ENCODE measurements at places on chromosomes 12 and 14.
A peak's percentile ranks its signal among the peaks of the same experiment; 100 is the strongest.

DNA sequence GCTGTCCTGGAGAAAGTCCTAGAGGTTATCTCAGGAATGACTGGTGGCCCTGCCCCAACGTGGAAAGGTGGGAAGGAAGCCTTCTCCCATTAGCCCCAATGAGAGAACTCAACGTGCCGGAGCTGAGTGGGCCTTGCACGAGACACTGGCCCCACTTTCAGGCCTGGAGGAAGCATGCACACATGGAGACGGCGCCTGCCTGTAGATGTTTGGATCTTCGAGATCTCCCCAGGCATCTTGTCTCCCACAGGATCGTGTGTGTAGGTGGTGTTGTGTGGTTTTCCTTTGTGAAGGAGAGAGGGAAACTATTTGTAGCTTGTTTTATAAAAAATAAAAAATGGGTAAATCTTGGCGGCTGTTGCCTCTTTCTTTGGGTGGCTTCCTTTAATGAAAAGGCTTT lies 152.8 kb downstream of the SMOC1 start:
- H3K36me3 ChIP-seq, result no peaks in the 10 kb centered on the region
- H3K4me1 ChIP-seq, result no peaks in the 10 kb centered on the region
- no peak overlapping the region for H3K27ac ChIP-seq
- no peaks in the 10 kb centered on the region for H3K27me3 ChIP-seq
- no peak overlapping the region for H3K4me3 ChIP-seq

DNA sequence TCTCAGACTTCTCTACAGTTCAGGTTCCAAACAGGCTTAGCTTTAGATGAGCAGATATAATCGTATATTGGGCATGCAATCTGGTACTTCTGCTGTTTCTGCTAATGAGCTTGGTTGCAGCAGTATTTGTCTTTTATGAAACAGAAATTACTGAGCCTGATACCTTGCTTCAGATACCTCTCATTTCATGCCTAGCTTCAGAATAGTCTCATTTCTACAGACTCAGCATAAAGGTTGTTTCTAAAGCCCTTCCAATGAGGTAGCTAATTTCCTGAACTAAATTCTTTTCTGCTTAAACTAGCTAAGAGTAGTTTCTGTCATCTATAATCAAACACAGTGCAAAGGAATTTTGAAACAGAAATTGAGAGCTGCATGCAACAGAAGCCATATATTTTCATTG lies 275.0 kb upstream of the KITLG start:
- no peaks in the 10 kb centered on the region for H3K36me3 ChIP-seq
- no peak overlapping the region for H3K27ac ChIP-seq
- no peaks in the 10 kb centered on the region for H3K27me3 ChIP-seq
- H3K4me1 ChIP-seq, result no peaks in the 10 kb centered on the region
- no peak overlapping the region for H3K4me3 ChIP-seq
- no peak for DNase-seq

DNA sequence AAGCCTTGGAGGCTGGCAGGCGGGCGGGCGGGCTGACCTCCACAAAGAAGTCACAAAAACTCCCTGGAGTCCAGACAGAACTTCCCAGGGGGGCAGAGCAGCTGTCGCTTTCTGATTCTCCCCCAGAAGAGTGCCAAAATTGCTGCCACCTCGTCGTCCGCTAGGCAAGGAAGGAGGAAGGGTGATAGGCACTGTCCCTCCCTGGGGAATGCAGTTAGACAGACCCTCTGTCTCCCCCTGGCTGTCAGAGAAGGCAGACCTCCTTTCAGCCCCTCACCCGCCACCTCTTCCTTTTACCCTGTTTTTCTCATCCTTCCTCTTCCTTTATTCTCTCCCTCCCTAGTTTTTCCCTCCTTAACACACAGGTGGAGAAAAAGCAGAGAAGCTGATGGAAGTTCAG lies 18.7 kb downstream of the GRIN2B start:
- H3K4me1 ChIP-seq, result no peaks in the 10 kb centered on the region
- H3K27ac ChIP-seq, result no peak overlapping the region
- H3K27me3 ChIP-seq, result no peaks in the 10 kb centered on the region
- no peak for DNase-seq

DNA sequence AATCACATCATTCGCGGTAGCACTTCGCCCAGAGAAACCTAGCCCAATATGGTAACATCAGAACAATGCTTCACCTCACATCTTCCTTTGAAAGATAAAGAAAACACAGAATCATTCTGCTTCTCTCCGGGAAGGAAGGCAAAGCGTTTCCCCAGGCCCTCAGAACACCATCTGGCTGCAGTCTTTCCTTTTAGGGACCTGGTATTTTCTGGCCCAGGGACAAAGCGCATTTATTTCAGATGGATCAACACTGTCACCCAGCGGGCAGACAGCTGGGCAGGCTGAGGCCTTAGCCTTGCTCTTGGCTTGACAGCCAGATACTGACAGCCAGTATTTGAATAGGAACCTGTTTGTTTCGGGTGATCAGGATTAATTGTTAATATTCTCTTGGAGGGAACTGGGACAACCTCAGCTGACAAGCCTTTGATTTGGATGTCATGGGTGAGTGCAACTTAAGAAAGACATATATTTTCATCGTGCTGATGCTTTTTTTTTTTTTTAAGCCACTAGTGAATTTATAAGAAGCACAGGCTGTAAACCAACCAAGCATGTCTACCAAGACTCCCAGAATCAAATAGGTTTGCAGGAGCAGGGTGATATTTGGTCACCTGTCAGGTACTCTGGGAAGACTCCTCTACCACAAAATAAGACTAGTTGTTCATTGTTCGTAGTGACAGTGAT lies 118.9 kb downstream of the VEZT start:
- DNase-seq, result no peak
- no peaks in the 10 kb centered on the region for H3K36me3 ChIP-seq
- H3K4me1 ChIP-seq, result peaks cover 12% of the 10 kb centered on the region
- H3K4me3 ChIP-seq, result no peak overlapping the region
- H3K27ac ChIP-seq, result peak overlapping the region; percentile 35

DNA sequence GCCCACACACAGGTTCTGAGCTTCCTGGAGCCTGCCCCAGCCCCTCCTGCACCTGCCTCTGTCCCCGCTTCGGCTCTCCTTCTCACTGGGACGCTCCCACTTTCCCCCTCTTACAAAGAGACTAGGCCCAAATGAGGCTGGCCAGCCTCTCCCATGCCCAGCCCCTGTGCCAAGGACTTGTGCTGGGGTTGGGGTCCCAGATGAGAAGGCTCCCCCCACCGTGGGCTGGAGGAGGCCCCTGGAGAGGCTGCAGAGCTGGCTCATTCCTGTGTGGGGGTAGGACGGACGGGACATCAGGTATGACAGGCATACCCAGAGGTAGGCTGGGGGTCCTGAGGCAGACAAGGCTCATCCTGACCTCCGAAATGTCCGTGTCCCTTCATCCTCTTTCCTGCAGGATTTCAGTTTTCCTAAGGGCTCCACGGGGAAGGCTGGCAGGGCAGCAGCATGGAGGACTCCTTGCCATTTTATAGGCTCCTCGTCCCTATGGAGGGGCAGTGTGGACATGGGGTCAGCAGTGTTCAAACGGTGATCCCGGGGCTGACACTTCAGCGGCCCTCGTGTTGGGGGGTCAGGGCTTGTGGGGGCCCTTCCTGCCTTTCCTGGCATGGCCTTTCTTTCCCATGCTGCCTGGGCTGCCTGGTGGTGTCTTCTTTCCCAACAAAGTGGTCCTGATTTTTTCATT lies 49.1 kb upstream of the MEG3 start:
- no peaks in the 10 kb centered on the region for H3K27me3 ChIP-seq
- no peaks in the 10 kb centered on the region for H3K36me3 ChIP-seq
- H3K4me3 ChIP-seq, result no peak overlapping the region
- H3K27ac ChIP-seq, result no peak overlapping the region
- H3K4me1 ChIP-seq, result no peaks in the 10 kb centered on the region

- no peak overlapping the region for H3K4me3 ChIP-seq
- no peak overlapping the region for H3K27ac ChIP-seq
- no peaks in the 10 kb centered on the region for H3K27me3 ChIP-seq
- H3K4me1 ChIP-seq, result peaks cover 4% of the 10 kb centered on the region
- no peak for DNase-seq
Measured at GRCh38 chr12:116861320-116861719, 19.9 kb downstream of the HRK start.

DNA sequence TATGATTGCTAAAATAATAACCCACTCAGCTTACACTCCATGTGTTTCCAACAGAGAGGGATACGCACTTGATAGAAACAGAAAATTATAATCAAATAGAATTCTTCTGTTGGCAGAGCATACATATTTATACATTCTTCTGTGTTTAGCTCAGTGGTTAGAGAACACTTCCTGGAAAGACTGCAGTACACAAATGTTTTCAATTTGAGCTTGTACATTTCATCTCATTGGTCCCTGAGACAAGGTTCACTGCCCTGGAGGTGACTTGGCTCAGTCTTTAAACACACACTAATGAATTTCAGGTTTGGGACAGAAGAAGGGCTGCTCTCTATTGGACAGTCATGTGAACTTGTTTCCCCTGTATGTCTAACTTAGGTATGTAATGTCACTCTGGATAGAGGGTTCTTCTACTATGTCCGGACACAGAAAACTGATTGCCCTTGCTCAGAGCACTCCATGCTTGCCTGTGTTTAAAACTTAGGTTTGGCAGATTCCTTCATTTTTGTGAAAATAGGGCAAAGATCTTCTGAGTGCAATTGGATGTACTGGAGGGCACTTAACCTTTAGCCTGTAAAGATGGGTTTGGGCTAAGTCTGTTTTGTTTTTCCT lies 22.9 kb downstream of the PROX2 start:
- peaks cover 19% of the 10 kb centered on the region for H3K4me1 ChIP-seq
- DNase-seq, result no peak
- H3K27me3 ChIP-seq, result no peaks in the 10 kb centered on the region
- no peak overlapping the region for H3K27ac ChIP-seq
- H3K36me3 ChIP-seq, result no peaks in the 10 kb centered on the region

DNA sequence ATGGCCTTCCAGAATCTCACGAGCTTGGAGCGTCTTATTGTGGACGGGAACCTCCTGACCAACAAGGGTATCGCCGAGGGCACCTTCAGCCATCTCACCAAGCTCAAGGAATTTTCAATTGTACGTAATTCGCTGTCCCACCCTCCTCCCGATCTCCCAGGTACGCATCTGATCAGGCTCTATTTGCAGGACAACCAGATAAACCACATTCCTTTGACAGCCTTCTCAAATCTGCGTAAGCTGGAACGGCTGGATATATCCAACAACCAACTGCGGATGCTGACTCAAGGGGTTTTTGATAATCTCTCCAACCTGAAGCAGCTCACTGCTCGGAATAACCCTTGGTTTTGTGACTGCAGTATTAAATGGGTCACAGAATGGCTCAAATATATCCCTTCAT lies 92.2 kb downstream of the FLRT2 start:
- H3K36me3 ChIP-seq, result no peaks in the 10 kb centered on the region
- H3K27me3 ChIP-seq, result no peaks in the 10 kb centered on the region

- peaks cover 12% of the 10 kb centered on the region for H3K4me1 ChIP-seq
- H3K27ac ChIP-seq, result no peak overlapping the region
- H3K27me3 ChIP-seq, result no peaks in the 10 kb centered on the region
- H3K4me3 ChIP-seq, result no peak overlapping the region
Measured at GRCh38 chr12:119372540-119372939, 38.0 kb downstream of the CCDC60 start.

DNA sequence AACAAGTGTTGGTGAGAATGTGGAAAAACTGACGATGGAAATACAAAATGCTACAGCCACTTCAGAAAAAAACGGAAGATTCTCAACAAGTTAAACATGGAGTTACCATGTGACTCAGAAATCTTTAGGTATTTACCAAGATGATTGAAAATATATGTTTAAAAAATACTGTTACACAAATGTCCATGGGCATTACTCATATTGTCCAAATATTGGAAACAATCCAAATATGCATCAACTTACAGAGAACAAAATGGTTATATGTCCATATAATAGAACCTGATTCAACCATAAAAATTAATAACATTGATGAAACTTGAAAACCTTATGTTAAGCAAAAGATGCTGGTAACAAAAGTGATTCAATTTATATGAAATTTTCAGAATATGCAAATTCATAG lies 1057.7 kb upstream of the TMEM132C start:
- H3K4me1 ChIP-seq, result no peaks in the 10 kb centered on the region
- no peak for DNase-seq
- H3K27ac ChIP-seq, result no peak overlapping the region
- H3K36me3 ChIP-seq, result no peaks in the 10 kb centered on the region

GRCh38 chr12:97005174-97005573 lies 98.1 kb downstream of the NEDD1 start:
- DNase-seq, result no peak
- no peak overlapping the region for H3K27ac ChIP-seq
- no peaks in the 10 kb centered on the region for H3K36me3 ChIP-seq
- H3K27me3 ChIP-seq, result no peaks in the 10 kb centered on the region

- H3K4me3 ChIP-seq, result no peak overlapping the region
- no peaks in the 10 kb centered on the region for H3K36me3 ChIP-seq
- no peak for DNase-seq
- no peak overlapping the region for H3K27ac ChIP-seq
- no peaks in the 10 kb centered on the region for H3K27me3 ChIP-seq
Measured at GRCh38 chr14:41548666-41549065, 58.0 kb upstream of the LRFN5 start.

DNA sequence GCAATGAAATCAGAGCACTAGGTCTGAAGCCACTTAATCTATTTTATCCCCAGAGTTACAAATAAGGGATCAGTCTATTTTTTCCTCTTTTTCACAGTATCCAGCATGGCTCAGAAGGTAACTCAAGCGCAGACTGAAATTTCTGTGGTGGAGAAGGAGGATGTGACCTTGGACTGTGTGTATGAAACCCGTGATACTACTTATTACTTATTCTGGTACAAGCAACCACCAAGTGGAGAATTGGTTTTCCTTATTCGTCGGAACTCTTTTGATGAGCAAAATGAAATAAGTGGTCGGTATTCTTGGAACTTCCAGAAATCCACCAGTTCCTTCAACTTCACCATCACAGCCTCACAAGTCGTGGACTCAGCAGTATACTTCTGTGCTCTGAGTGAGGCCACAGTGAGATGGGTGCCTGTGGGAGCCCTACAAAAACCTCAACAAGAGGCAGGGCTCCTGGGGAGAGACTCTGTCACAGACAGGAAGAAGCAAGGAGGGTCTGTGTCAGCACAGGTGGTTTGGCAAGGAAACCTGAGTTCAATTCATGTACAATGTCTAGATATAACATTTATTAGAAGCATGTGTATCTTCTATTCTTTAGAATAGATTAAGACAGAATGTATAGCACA lies 334.3 kb upstream of the OR4E1 start:
- no peak overlapping the region for H3K4me3 ChIP-seq
- H3K36me3 ChIP-seq, result no peaks in the 10 kb centered on the region
- no peaks in the 10 kb centered on the region for H3K27me3 ChIP-seq
- peaks cover 15% of the 10 kb centered on the region for H3K4me1 ChIP-seq
- DNase-seq, result no peak

DNA sequence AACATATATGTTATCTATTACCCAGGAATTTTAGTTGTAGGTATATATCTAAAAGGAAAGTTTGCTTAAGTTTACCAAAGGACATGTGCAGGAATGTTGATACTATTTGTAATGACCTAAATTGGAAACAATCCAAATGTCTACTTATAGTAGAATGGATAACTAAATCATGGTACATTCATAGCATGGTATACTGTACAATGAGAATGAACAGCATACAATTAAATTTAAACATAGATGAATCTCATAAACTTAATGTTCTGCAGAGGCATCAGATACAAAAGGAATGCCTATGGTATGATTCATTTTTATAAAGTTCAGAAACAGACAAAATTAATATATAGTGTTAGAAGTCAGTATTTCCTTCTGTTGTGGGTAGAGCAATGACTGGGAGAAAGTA lies 135.4 kb downstream of the GPHN start:
- DNase-seq, result no peak
- no peaks in the 10 kb centered on the region for H3K27me3 ChIP-seq
- H3K36me3 ChIP-seq, result no peaks in the 10 kb centered on the region
- H3K4me1 ChIP-seq, result no peaks in the 10 kb centered on the region
- H3K4me3 ChIP-seq, result no peak overlapping the region
- no peak overlapping the region for H3K27ac ChIP-seq

GRCh38 chr12:120235369-120236323 lies 29.9 kb downstream of the PXN start:
- H3K4me3 ChIP-seq, result no peak overlapping the region
- H3K4me1 ChIP-seq, result peaks cover 100% of the 10 kb centered on the region
- peak overlapping the region; percentile 85 for H3K27ac ChIP-seq
- no peaks in the 10 kb centered on the region for H3K36me3 ChIP-seq
- H3K27me3 ChIP-seq, result no peaks in the 10 kb centered on the region

Measured in vagina (tissue), 2 donors.